Chondrocyte (in vitro differentiated cells): ENCODE measurements at places on chromosomes 1 and 21. TPM values are rescaled to one million over a fixed set of nuclear protein-coding genes. Genes with fewer than 3 reads are reported as not detected.

ACTA1 gene
- 0.27 to 3.6 TPM (median 3.5 TPM) in 3 replicates for total RNA-seq

- no peak for DNase-seq
Measured at GRCh38 chr1:51564124-51564523, 45.1 kb upstream of the EPS15 start.

NDC1 gene
- total RNA-seq: 7.0 to 9.7 TPM (median 8.6 TPM) in 3 replicates

DNA sequence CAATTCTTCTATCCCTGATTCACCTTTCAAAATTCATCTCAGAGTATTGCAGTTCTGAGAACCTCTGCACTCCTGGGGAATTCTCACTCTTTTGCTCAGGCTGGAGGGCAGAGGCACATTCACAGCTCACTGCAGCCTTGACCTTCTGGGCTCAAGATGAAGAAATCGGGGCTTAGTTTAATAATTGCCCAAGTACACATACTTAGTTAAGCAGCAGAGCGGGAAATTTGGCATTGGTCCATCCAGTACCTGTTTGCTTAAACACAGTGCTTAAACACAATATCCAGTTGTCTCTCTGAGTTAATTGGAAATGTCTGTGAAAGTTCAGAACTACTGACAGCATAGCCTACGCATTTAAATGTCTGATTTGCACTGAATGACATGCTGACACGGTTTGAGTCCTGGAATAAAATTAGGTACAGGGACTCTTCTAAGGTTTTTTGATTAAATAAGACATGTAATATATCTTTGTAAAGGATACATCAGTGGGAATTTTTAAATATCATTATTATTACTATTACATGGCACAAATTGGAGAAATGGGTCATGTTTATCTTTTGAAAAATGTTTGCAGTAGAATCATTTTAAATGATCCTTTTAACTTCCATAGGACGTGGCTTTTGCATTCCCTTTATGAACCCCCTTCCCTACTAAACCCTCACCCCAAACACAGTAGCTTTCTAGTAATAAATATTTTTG lies 337.4 kb downstream of the SRGAP2C start:
- DNase-seq: no peak

SH3D21 gene
- 9.4 to 15.0 TPM (median 10.8 TPM) in 3 replicates for total RNA-seq

DNA sequence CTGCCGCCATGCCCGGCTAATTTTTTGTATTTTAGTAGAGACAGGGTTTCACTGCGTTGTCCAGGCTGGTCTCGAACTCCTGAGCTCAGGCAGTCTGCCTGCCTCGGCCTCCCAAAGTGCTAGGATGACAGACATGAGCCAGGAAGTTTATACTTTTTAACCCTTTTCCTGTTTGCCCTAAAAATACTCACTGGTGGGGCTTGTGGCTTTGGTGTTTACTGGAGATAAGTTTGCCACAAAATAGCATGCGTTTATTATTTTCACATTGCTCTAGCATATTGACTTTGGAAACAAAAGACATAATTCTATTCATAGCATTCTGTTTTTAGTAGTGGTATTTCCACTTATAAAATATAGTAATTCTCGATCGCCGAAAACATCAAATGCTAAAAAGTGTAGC lies 19.8 kb upstream of the GTF2B start:
- no peak for DNase-seq

GRCh38 chr1:153465811-153466636 lies 5.6 kb upstream of the S100A7 start:
- DNase-seq: no peak

- peak; percentile 51 for DNase-seq
Measured at GRCh38 chr1:10905841-10906655, 106.4 kb upstream of the TARDBP start.

NKAIN1 gene
- total RNA-seq: 2.9 to 3.8 TPM (median 3.5 TPM) in 3 replicates

GRCh38 chr1:76933847-76934815 lies 66.9 kb downstream of the ST6GALNAC5 start:
- DNase-seq: no peak

- DNase-seq: no peak
Measured at GRCh38 chr1:216458812-216459211, 35.6 kb upstream of the USH2A start.

- peak; percentile 95 for DNase-seq
Measured at GRCh38 chr1:44810101-44810761, 1.9 kb downstream of the BTBD19 start.

- no peak for DNase-seq
Measured at GRCh38 chr1:201298396-201299381, 15.4 kb downstream of the PKP1 start.

TMEM240 gene
- total RNA-seq: 3.6 to 6.1 TPM (median 5.8 TPM) in 3 replicates

GRCh38 chr1:153888533-153888932 lies 34.2 kb downstream of the GATAD2B start:
- no peak for DNase-seq

GRCh38 chr21:35106246-35106835 lies 57.2 kb upstream of the RUNX1 start:
- no peak for DNase-seq

- DNase-seq: no peak
Measured at GRCh38 chr1:29270929-29271521, 34.7 kb downstream of the PTPRU start.
